G401 (cell line): ENCODE measurements at places on chromosomes 2 and 18. TPM values are rescaled to one million over a fixed set of nuclear protein-coding genes. Genes with fewer than 3 reads are reported as not detected.

The INPP1 gene
- 7.8 and 14.3 TPM in 2 replicates for total RNA-seq

The COL4A4 gene
- total RNA-seq, result 2.3 TPM in 1 of 2 replicates, not detected in the other

The PJVK gene
- 0.98 and 3.4 TPM in 2 replicates for total RNA-seq

The EFHD1 gene
- total RNA-seq, result 2.4 and 4.2 TPM in 2 replicates

The CRYGD gene
- not detected in 2 replicates for total RNA-seq

The ACADL gene
- total RNA-seq, result not detected in 2 replicates

The MYO1B gene
- total RNA-seq, result 32.6 TPM in 1 of 2 replicates, not detected in the other

The ARHGAP25 gene
- not detected in 2 replicates for total RNA-seq

The KCNF1 gene
- total RNA-seq, result 1.5 and 1.9 TPM in 2 replicates

The FAM237A gene
- total RNA-seq, result not detected in 2 replicates

The PDE1A gene
- total RNA-seq, result 1.1 and 10.9 TPM in 2 replicates
